ENCODE measurements at places on chromosomes 6 and 20. TPM values are rescaled to one million over a fixed set of nuclear protein-coding genes. Genes with fewer than 3 reads are reported as not detected.
A peak's percentile ranks its signal among the peaks of the same experiment; 100 is the strongest.

Gene PDE10A
- total RNA-seq = not detected

Gene FOXA2
- not detected for total RNA-seq

Gene ANKEF1
- total RNA-seq = 2.3 TPM

Gene ESR1
- 0.15 TPM for total RNA-seq

Gene ADISSP
- total RNA-seq = 72.7 TPM

Gene HLA-DRB1
- total RNA-seq = 26.1 TPM

DNA sequence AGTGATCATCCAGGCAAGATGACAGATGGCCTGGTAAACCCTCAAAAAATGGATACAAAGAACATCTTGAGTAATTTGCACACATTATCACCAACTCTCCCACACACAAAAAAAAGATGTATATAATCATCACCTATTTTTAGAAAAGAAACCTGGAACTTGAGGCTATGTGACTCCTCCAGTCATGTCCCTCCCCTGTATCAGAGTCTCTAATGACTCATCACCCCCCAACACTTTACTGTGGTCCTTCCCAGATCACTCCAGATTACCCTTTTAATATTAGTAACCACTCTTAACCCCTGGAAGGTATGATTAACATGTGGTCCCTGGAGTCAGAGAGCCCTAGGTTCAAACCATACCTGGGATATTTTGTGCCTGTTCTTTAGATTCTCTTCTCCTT is 144.8 kb downstream of the ZNF217 start:
- DNase-seq = no peak
- H3K27ac ChIP-seq = no peak overlapping the region
- no peaks in the 10 kb centered on the region for H3K36me3 ChIP-seq
- H3K4me3 ChIP-seq = no peak overlapping the region
- H3K27me3 ChIP-seq = no peaks in the 10 kb centered on the region

DNA sequence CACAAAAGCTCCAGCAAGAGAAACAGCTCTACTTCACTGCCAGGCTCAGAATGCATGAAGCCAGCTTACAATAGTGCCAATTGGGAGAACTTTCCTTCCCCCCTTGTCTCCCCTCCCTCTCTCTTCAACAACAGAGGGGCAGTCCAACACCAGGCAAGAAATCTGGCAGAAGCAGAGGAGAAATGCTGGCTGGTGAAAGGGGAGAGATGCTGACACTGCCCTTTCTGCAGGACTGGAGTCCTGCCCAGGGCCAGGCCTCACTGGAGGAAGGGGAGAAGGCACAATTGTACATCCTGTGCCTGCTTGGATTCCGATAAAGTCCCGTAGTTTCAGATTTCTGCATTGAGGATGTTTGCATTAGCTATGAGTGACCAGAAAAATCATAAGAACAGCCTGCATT is 148.6 kb downstream of the LRRC1 start:
- H3K27me3 ChIP-seq = no peaks in the 10 kb centered on the region
- no peaks in the 10 kb centered on the region for H3K4me1 ChIP-seq
- no peak for DNase-seq
- H3K4me3 ChIP-seq = no peak overlapping the region
- H3K36me3 ChIP-seq = no peaks in the 10 kb centered on the region
- H3K27ac ChIP-seq = no peak overlapping the region

DNA sequence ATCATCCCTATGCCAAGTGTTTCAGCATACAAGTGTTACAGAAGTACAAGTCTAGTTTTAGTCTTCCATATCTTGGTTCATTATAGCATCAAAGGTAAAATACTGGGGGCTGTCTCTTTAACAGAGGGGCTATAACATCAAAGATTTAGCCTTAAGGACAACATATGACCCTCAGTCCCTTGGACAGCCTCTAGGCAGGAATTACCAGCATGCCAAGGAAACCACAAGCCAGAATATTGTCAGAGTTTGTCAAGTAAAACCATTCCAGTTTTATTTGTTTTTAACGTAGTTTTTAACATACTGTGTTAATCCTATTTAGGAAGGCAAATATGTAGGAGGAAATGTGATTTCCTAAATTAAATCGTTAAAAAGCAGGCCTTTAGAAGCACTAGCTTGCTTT is 18.6 kb downstream of the ZKSCAN8 start:
- no peak for DNase-seq
- H3K27me3 ChIP-seq = no peaks in the 10 kb centered on the region
- no peak overlapping the region for H3K27ac ChIP-seq
- no peak overlapping the region for H3K4me3 ChIP-seq
- no peaks in the 10 kb centered on the region for H3K36me3 ChIP-seq

- H3K27me3 ChIP-seq = no peaks in the 10 kb centered on the region
- no peak for DNase-seq
- H3K36me3 ChIP-seq = no peaks in the 10 kb centered on the region
- no peak overlapping the region for H3K27ac ChIP-seq
- H3K4me3 ChIP-seq = no peak overlapping the region
Observed at GRCh38 chr6:14717307-14717706, 528.6 kb upstream of the JARID2 start.

DNA sequence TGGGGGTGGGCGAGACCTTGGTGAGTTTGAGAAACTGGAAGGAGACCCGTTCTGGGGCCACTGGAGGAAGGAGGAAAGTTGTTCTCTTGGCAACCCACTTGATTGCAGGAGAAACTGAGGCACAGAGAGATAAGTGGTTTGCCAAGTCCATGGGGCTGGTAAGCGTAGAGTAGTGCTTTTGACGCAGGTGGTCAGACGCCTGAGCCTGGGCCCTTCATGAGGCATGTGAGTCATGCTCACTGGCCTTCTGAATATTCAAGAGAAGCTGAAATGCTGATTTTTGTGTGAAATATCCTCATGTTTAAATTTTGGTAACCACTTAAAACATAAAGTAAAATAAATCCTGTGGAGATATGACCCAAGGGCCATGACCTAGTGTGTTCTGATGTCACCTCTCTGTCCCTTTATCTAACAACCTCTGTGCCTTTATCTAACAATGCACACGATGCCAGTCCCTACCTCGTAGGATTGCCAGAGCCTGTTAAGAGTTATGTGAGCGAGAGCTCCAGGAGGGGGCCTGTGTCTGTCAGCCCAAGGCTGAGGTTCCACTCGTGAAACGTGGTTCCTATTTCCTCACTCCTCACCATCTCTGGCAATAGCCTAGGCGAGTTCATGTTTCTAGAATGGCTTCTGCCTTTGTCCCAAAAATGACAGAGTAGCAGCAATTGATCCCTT is 32.8 kb upstream of the PMEPA1 start:
- no peaks in the 10 kb centered on the region for H3K4me1 ChIP-seq
- no peak overlapping the region for H3K4me3 ChIP-seq
- DNase-seq = no peak
- H3K27ac ChIP-seq = no peak overlapping the region

DNA sequence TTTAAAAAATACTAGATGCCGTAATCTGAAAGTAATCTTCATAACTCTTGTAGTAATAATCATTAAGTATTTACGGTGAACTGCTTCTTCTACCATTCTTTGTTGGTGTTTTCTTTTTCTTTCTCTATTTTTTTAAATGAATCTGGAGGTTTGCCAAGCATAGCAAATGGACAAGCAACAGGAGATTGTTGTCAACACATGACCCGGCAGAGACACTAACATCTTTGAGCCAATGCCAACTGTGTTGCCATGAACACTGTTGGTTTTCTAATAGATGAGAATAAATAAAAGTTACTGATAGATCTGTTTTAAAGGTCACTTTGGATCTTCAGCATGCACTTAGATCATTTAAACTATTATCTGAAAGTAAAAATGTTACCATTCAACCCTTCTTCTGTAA is 523.6 kb upstream of the EYS start:
- H3K4me3 ChIP-seq = no peak overlapping the region
- no peak for DNase-seq
- no peaks in the 10 kb centered on the region for H3K4me1 ChIP-seq
- no peaks in the 10 kb centered on the region for H3K27me3 ChIP-seq

- DNase-seq = no peak
- no peaks in the 10 kb centered on the region for H3K4me1 ChIP-seq
- H3K4me3 ChIP-seq = no peak overlapping the region
Observed at GRCh38 chr6:170524172-170524502, 29.0 kb downstream of the PSMB1 start.

GRCh38 chr20:58633161-58634053 is 17.7 kb upstream of the STX16 start:
- H3K4me1 ChIP-seq = no peaks in the 10 kb centered on the region
- H3K27ac ChIP-seq = no peak overlapping the region
- DNase-seq = peak; percentile 15
- no peak overlapping the region for H3K4me3 ChIP-seq
- H3K27me3 ChIP-seq = no peaks in the 10 kb centered on the region

DNA sequence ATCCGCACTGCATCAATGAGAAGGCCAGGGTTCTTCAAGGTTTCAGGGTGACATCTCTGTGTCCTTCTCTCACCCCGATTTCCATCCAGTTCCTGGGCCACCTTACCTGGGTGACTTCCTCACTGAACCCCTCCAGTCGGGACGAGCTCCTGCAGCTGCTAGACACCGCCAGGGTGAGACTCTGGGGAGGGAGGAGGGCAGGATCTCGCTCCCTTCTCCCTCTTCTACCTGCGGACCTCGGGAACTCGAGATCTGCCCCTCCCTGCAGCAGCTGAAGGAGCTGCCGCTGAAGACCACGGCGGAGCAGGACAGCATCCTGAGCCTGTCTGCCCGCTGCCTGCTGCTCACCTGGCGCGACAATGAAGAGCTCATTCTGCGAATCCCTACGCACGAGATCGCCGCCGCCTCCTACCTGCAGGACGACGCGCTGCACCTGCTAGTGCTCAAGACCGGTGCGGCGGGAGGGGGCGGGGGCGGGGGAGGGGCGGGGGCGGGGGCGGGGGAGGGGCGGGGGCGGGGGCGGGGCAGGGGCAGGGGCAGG is 7.5 kb downstream of the CCM2L start:
- H3K27ac ChIP-seq = no peak overlapping the region
- DNase-seq = peak; percentile 36
- peaks cover 11% of the 10 kb centered on the region for H3K4me1 ChIP-seq

GRCh38 chr6:28943557-28944411 is 20.0 kb upstream of the TRIM27 start:
- H3K27ac ChIP-seq = peak overlapping the region; percentile 82
- H3K4me1 ChIP-seq = peaks cover 35% of the 10 kb centered on the region
- H3K4me3 ChIP-seq = peak overlapping the region; percentile 52
- H3K36me3 ChIP-seq = no peaks in the 10 kb centered on the region
- no peaks in the 10 kb centered on the region for H3K27me3 ChIP-seq
- peak; percentile 45 for DNase-seq

DNA sequence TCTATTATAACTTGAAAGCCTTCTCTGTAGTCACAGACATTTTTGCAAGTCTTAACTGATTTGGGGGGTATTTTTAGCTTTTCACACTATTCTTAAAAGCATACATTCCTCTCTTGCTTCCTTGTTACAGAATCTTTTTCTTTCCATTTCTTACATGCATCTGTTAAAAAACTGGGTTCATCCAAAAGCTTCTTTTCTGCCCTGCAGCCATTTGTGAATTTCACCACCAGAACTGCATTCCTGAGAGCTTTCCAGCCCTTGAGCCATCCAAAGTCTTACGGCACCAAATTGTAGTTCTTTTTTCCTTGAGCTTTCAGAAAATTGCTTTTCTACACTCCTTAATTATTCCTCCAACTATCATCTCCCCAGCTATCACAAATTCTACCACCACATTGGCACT is 19.7 kb upstream of the GSTA4 start:
- no peak for DNase-seq
- H3K27ac ChIP-seq = no peak overlapping the region
- peaks cover 36% of the 10 kb centered on the region for H3K36me3 ChIP-seq

GRCh38 chr6:131586543-131586942 is 13.5 kb downstream of the ARG1 start:
- H3K4me1 ChIP-seq = no peaks in the 10 kb centered on the region
- no peaks in the 10 kb centered on the region for H3K27me3 ChIP-seq

DNA sequence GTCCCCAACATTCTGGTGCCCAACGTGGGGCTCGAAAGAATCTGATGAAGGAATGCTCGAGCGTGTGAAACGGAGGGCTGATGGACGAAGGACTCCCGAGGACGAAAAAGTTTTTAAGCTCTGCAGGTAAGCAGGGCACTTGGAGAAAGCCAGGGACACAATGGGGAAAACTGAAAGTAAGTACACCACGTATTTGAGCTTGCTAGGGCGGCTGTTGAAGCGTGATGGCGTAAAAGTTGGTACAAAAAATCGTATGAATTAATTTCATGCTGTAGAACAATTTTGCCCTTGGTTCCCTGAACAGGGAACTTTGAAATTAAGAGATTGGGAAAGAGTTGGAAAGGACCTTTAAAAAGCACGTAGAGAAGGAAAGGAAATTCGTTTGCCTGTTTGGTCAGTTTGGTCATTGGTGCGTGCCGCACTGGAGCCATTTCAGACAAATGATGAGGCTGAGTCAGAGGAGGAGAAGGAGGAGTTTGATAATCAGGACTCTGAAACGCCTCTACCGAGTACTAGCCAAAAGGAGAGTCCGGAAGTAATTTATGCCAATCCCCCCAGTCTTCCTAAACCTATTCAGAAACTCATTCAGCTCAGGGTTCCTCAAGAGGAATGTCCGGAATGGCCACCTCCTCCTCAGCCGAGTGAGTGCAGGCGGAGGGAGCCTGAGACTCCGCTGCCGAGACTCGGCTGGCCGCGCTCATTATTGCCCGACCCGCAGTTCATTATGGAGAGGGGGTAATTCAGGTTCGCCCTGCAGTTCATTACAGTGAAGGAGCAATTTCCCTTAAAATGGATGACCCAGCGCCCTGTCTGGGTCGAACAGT is 59.2 kb upstream of the PRSS16 start:
- H3K27ac ChIP-seq = peak overlapping the region; percentile 83
- no peaks in the 10 kb centered on the region for H3K4me1 ChIP-seq
- peak overlapping the region; percentile 80 for H3K4me3 ChIP-seq
- H3K36me3 ChIP-seq = no peaks in the 10 kb centered on the region
- DNase-seq = no peak
- H3K27me3 ChIP-seq = no peaks in the 10 kb centered on the region

GRCh38 chr20:49384437-49385434 is 97.7 kb downstream of the KCNB1 start:
- no peaks in the 10 kb centered on the region for H3K4me1 ChIP-seq
- H3K27ac ChIP-seq = no peak overlapping the region
- H3K36me3 ChIP-seq = no peaks in the 10 kb centered on the region
- peaks cover 4% of the 10 kb centered on the region for H3K27me3 ChIP-seq
- no peak overlapping the region for H3K4me3 ChIP-seq
- peak; percentile 9 for DNase-seq

DNA sequence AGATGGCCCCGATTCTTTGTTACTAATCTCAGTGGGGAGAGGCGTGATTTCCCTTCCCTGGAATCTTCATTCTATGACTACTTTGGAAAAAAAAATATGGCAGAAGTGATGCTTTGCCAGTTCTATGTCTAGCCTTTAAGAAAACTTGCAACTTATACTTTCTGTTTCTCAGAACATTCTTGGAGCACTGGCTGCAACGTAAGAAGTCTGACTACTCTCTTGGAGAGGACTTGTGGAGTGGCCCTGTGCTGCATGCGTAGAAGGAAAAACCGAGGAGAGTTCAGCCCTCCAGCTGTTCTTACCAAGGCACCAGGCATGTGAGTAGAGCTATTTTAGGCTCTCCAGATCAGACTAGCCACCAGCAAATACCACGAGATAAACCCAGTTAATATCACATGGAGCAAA is 77.6 kb upstream of the STXBP5 start:
- H3K4me3 ChIP-seq = no peak overlapping the region
- H3K4me1 ChIP-seq = no peaks in the 10 kb centered on the region
- H3K27me3 ChIP-seq = no peaks in the 10 kb centered on the region
- H3K27ac ChIP-seq = no peak overlapping the region

Measured in CD8-positive, alpha-beta memory T cell (primary cell).